ENCODE measurements at places on chromosomes 3 and 15.
A peak's percentile ranks its signal among the peaks of the same experiment; 100 is the strongest.

- peak; percentile 91 for DNase-seq
These were observed 183.6 kb downstream of the EPHB1 start for GRCh38 chr3:134978658-134979057.

GRCh38 chr3:190322604-190323245, 479 bp upstream of the CLDN1 start:
- DNase-seq, result no peak

- no peak for DNase-seq
These were observed 26.3 kb upstream of the DYNC1LI1 start for GRCh38 chr3:32596909-32597369.

- no peak for DNase-seq
These were observed 16.0 kb upstream of the ATOSA start for GRCh38 chr15:52695154-52695553.

DNA sequence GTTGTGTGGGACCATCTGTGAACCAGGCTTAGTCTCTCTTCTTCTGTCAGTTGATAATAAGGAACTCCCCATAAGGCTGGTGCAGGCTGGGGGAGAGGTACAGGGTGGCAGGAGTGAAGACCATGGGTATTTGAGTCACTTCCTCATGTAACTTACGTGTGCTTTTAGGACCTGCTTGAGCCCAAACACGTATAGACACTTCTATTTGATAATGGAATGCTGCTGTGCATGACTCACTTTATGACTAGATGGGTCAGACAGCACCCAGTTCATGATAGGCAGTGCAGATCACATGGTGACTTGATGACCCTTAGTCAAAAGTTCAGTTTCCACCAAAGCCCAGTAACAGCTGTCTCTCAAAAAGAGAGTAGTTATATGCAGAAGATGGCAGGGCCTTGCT, 490.9 kb downstream of the ZBBX start:
- DNase-seq, result no peak

- no peak for DNase-seq
These were observed 256.3 kb upstream of the EOMES start for GRCh38 chr3:27978440-27978839.

DNA sequence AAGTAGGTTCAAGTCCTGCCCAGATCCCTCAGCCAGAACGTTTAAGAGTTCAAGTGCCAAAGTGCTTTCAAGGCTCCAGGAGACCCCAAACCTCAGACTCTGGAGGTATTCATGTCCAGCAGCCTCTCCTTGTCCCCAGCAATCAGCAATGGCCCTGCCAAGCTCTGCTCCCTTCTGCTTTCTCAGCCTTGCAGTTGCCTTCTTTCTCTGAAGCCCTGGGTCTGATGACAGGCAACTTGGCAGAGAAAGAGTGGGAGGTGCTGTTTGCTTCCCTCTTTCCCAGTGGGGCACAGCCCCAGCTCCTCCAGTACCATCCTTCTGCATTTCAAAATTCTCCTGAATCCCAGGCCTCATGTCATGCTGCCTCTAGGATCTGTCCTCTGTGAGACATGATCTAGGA, 40.2 kb downstream of the ATP2B2 start:
- DNase-seq, result no peak

GRCh38 chr3:61669203-61669602, 107.8 kb downstream of the PTPRG start:
- DNase-seq, result no peak

GRCh38 chr3:59880717-59881116, 830.9 kb upstream of the CFAP20DC start:
- DNase-seq, result no peak

DNA sequence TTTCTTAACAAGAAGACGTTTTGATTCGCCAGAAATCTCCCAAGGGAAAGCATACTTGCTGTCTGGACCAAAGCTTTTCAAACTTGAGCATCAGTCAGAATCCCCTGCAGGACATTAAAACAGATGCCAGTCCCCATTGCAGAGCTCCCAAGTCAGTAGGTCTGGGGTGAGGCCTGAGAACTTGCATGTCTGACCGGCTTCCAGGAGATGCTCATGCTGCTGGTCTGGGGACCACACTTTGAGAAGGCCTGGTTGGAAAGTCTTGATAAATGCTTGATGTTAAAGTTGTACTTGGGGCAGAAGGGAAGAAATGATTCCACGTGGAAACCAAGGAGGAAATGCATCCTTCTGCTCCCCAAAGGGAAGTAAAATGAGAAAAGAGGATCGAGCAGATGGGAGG, 24.3 kb upstream of the CAV3 start:
- DNase-seq, result no peak

DNA sequence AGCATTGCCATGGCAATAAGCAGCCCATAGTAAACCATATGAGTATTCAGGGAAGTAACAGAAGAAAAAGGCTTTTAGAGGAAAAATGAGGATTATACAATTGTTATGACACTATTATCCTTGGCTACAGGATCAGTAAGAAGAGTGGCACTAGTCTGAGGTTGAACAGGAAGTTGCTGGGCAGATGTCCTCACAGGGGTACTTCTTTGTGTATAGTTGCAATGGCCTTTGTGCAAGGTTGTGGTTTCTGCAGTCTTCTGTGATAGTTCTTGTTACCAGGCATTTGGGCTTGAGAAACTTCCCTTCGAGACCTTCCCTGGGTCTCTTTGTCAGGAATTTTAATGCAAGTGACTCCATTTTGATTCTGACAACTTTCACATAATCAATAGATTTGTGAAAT, 100.6 kb upstream of the ATP11B start:
- DNase-seq, result no peak

GRCh38 chr15:90868261-90868689, at the start of gene FURIN:
Gene FURIN, plus strand, starts transcription at chr15:90868588. Its CDS starts 7,153 bp downstream, at chr15:90875741.
- DNase-seq, result no peak

- DNase-seq, result no peak
These were observed 442.6 kb upstream of the THRB start for GRCh38 chr3:24937228-24937627.

DNA sequence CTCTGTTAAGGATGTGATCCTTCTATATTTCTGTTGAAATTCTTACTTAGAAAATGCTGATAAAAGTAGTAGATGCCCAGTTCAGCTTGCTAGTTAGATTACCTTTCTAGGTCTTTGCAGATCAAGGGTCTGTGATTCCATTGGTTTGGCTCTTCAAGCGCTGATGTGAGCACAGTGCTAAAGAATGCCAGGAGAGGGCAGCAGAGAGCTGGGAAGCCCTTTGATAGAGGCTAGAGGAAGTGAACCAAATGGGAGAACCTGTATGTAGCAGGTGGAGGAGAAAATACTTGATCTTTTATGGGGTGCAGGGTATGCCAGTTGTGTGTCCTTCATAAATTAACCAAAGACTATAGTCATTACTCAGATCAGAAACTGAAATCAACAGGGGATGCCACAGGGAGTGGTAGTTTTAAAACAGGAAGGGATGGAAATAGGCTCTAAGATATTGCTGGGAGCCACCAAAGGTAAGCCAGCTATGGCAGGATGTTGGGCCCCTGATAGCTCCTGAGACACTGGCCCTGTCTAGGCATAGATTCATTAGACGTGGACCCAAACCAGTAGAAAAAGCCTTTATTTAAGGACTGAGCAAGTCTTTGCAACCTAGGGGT, 677.4 kb downstream of the SQOR start:
- peak; percentile 41 for DNase-seq

- no peak for DNase-seq
These were observed 19.6 kb downstream of the UROC1 start for GRCh38 chr3:126497956-126498355.

DNA sequence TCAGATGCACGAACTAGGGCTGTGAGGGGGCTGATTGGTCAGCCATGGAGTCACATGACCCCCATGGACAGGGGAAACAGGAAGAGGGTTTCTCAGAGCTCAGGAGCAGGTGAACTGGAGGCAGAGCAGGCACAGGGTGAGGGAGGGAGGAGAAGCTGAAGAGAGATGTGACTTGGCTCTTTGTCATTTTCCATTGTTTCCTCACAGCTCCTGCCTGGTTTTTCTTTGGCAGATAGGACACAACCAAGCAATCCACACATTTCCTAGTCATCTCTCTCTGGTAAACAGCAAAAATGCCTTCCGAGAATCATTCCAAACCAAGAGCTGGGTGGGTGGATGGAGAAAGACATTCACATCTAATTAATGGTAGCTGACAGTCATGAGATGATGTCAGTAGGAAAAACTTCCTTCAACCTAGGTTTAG, 43.4 kb upstream of the LMCD1 start:
- DNase-seq, result no peak

- no peak for DNase-seq
These were observed 267.0 kb downstream of the CHL1 start for GRCh38 chr3:463252-464192.

GRCh38 chr3:168870892-168871291, 775.2 kb upstream of the GOLIM4 start:
- DNase-seq, result no peak

DNA sequence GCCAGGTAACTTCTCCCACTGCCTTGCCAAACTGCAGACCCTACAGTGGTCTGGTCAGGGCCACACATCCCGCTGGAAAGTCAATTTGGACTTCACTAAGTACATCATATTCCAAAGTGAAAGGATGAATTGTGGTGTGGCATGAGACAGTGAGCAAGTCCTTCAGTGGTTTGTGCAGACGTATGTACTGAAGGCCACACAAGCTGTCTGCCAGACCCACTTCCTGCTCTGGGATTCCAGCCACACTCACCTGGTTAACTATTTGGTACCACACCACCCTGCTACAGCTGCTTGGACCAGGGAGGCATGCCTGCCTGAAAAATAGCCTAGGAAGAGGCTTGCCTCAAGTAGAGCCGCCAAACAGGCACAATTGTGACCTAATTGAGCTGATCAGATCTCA, 94.1 kb upstream of the STRIT1 start:
- DNase-seq, result no peak

- no peak for DNase-seq
These were observed 61.3 kb upstream of the NLGN1 start for GRCh38 chr3:173336261-173336660.

GRCh38 chr3:12987602-12988001, 85.6 kb downstream of the IQSEC1 start:
- no peak for DNase-seq

GRCh38 chr3:194035406-194036138, 100.4 kb upstream of the HES1 start:
- DNase-seq, result no peak

DNA sequence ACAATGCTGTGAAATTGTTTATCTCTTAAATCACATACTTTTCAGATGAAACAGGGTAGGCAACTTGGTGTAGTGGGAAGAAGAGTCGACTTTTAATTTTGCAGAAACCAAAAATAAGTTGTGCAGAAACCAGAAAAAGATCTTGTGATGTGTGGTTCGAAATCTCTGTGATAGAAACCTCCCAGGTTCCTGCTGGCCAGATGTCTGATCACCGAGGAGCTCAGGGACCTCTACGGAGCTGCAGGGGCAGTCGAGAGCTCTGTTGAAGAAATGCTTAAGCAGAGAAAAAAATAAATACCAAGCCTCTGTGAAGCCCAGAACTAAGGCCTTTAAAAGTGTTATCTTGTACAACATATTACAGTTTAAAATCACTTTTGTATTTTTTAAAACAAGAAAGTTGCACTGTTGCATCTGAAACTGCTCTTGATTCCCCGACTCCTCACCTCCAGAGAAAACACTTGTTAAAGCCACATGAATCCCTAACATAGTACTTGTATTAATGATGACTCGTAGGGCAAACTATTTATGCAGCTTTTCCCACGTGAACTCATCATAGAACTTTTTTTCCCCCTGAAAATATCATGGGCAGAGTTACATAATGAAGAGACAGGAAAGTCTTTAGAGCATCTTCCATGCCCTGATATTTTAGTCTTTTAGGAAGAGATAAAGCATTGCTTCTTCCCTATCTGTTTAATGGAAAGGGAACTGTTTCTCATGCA, 51.3 kb downstream of the CCK start:
- DNase-seq, result no peak

- no peak for DNase-seq
These were observed 239.9 kb downstream of the NFKBIZ start for GRCh38 chr3:102089239-102089638.

GRCh38 chr3:68220832-68221231, 566.4 kb upstream of the SUCLG2 start:
- DNase-seq, result no peak

GRCh38 chr15:89054873-89055272, 33.4 kb upstream of the ABHD2 start:
- DNase-seq, result no peak

DNA sequence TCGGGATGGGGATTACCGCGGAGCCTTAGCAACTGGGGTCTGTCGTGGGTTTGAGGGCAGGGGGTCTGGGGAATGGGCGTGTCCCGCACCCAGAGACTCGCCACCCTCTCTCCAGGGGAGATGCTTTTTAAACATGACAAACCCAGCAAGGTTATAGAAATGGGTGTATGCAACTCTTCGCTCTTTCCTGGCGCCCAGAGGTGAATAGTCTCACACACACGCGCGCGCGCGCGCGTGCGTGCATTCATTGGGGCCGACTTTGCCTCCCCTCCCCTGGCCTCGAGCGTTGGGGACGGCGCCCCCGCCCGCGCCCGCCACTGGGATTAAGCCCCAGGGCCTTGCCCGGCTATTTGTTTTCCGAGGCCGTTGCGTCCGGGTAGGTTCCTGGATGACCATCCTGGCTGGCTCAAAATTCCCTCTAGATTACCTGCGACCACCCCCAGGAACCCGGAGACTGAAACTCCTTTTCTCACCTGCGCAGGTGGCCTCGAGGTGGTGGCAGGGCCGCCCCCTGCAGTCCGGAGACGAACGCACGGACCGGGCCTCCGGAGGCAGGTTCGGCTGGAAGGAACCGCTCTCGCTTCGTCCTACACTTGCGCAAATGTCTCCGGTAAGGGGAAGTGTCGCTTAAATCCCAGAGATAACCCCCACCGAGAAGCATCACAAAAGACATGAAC, 777 bp downstream of the GPR160 start:
- DNase-seq, result no peak

- DNase-seq, result no peak
These were observed 26.9 kb upstream of the ATG7 start for GRCh38 chr3:11245276-11245675.

DNA sequence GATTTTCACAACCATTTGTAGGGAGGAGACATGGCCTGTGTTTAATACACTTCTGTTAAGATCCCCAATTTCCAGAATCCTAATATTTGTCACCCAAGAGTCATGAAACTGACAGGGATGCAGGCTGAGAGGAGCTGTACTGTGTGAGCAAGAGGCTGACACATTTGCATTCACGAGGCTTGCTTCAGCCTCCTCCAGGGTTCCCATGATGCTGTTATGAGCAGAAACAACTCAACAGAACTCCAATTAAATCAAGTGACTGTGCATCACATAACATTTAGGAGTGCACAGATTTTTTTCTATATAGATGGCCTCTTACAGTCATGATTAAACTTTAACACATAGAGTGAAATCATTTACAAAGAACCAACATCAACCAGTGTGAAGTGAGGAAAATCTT, 292.3 kb upstream of the STT3B start:
- no peak for DNase-seq

DNA sequence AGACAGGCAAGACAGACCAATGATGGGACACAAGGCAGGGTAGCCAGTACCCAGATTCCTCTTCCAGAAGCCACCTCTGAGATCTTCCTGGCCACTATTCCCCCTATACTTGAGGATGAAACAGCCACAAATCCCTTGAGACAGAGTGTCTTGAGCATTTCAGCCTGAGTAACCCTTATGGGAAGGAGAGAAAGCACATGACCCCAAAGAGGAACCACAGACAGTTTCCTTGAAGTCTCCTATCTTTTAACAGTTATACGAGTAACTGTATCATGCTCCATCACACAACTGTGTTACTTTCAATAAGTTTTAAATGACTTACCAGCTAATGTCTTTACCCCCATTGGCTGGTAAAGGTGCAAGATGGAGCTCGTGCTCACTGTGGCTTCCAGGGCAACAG, 9.3 kb downstream of the VIPR1 start:
- no peak for DNase-seq
